ENCODE measurements at places on chromosomes 3 and 15. TPM values are rescaled to one million over a fixed set of nuclear protein-coding genes. Genes with fewer than 3 reads are reported as not detected.
A peak's percentile ranks its signal among the peaks of the same experiment; 100 is the strongest.

- no peak for DNase-seq
Measured at GRCh38 chr15:43552256-43552655, 34.8 kb downstream of the MAP1A start.

- DNase-seq = peak; percentile 7
Measured at GRCh38 chr15:88331291-88331690, 74.8 kb upstream of the NTRK3 start.

GRCh38 chr15:72009222-72009621, 108.7 kb downstream of the MYO9A start:
- peak; percentile 75 for DNase-seq

DNA sequence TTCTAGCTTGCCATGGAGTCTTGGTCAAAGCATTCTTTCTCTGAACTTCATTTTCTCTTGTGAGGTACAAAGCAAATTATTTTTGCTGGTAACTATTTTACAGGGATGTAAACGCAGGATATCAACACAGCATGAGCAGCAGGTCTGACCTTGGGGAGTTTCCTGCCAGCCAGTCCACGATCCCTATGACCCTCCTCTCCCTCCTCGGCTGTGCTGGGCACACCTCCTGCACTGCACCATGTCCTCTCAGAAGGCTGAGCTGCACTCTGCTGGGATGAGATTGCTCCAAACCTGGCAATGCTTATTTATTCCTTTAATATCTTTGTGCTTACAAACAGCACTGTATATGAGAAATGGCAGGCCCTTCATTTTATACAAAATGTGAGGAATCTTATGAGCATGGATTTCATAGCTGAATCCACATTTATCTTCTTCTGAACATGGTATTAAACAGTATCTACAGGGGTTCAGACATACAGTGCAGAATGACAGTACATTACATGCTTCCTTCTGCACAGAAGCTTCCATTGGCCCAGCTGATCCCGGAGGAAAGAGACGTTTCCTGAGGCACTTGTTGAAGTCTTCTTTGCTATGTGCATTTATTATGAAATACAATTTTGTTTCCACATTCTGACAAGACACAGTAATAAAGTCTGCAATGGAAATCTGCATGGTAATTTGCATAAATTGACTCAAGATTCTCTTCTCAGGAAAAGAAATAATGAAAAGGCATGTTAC, 41.2 kb downstream of the RAB6B start:
- no peak for DNase-seq

Gene CCR3
- not detected for polyA plus RNA-seq

DNA sequence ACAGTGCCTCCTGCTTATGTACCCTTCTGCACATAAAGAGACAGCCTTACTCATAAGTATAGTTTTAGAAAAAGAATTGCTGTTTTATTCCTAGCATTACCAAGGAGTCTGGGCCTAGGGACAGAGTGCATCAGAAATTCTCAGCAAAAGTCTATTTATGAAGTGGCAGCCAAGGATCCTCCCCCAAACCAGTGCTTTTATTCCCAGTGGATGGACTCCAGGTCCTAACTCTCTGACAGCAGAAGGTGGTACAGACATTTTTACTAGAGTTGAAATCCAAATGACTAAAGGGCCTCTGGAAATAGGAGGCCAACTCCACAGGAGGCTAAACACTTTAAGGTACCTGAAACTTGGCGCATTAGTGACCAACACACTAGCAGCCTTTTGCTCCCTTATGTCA, 407.2 kb upstream of the TPRG1 start:
- no peak for DNase-seq

DNA sequence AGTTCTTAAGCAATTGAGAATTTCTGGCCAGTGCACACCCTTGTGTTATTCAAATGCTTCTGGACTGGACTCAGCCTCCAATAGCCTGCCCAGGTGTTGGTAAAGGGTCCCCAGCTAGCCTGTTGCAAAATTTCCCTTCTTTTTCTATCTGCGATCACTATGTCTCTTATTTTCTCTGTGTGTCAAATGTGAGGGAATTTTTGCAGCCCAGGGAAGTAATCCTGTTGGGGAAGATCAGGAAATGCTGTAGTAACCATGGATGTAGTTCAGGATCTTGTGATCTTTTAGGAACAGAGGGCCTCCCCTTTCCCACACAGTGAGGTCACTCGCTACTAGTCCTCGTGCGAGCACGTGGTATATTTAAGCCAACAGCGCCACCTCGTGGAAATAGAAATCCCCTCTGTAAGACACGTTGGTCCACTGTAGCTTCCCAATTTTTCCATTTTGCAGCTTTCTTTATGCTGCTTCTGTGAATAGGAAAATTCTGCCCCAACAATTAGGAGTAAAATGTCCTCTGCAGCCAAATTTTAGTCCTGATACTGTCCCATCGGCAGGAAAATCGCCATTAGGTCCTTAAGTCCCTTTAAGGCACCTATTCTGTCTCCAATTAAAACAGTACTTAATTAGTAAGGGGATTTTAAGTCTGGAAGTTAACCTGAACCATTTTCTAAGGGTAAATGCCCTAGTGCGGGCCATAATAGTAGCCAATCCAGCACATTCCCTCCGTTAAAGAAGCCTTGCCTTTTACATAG, 4.0 kb upstream of the SMCO1 start:
- DNase-seq = no peak

Gene HDC
- polyA plus RNA-seq = 0.42 TPM

DNA sequence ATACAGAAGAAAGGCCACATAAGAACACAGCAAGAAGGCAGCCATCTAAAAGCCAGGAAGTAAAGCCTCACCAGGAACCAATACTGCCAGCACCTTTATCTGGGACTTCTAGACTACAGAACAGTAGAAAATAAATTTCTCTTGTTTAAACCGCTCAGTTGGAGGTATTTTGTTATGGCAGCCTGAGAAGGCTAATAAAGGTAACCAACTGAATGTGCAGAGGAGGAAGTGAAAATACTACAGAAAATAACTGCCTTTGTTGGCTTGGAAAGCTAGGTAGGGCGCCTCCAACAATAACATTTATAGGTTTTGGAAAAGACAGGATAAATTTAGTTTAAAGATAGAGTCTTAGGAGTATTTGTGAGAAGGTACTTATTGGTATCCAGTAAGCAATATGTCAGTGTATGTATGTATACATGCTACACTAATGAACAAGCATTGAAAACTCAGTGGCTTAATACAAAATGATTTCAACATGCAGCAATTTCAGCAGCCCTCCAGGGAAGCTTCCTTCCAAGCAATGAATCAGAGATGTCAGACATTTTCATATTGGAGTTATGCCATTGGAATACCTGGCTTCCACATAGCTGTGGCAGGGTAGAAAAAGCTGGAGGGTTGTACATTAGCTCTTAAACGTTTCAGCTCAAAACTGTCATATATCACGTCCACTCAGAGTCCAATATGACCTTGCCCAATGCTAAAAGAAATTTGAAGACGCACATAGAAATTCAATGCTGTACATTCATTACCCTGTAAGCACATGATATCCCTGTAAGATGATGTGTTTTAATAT, 48.9 kb downstream of the ZBBX start:
- no peak for DNase-seq

Gene MAP1A
- polyA plus RNA-seq = 6.6 TPM

GRCh38 chr3:150249779-150250470, 158.2 kb upstream of the TSC22D2 start:
- no peak for DNase-seq

DNA sequence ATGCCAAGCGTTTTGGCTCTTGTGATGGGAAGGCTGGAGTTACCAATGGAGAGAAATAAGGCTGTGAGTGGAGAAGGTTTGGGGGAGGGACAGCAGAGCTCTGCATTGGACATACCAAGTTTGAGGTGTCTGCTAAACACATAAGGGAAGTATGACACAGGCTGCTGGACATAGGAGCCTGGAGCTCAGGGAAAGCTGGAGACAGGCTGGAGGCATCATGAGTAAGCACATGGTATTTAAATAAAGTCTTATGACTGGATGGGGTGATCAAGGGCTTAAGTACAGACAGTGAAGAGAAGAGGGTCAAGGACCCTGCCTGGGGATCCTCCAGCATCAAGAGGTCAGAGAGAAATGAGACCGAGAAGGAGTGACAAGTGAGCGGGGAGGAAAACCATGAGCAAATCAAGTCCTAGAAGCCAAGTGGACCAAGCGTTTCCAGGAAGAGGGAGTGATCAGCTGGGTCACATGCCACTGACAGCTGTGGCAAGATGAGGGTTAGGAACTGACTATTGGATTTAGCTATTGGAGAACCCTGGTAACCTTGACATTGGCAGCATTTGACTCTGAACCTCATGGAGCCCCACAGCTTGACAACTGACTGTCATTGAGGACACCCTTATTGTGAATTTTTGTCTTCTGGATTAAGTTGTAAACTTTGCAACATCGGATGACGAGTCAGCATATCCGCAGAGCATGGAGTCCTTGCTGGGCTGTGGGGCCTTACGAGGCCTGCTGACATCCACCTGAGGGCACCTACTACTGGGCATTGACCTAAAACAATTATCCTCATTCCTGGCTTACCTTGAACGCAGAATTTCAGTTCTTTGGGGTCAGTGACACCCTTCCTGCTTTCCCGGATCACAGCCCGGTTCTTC, 78.7 kb upstream of the ETV5 start:
- no peak for DNase-seq

DNA sequence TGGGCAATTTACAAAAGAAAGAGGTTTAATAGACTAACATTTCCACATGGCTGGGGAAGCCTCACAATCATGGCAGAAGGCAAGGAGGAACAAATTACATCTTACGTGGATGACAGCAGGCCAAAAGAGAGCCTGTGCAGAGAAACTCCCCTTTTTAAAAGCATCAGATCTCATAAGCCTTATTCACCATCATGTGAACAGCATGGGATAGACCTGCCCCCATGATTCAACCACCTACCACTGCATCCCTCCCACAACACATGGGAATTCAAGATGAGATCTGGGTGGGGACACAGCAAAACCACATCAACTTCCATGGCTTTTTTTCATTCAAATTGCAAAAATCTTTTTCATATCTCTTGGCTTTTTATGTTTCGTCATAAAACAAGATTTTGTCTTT, 67.6 kb upstream of the GADL1 start:
- DNase-seq = no peak

Gene SAXO2
- 9.3 TPM for polyA plus RNA-seq

- DNase-seq = no peak
Measured at GRCh38 chr3:125957674-125958510, 11.1 kb upstream of the ROPN1B start.

Gene DNAJA4
- 25.3 TPM for polyA plus RNA-seq

DNA sequence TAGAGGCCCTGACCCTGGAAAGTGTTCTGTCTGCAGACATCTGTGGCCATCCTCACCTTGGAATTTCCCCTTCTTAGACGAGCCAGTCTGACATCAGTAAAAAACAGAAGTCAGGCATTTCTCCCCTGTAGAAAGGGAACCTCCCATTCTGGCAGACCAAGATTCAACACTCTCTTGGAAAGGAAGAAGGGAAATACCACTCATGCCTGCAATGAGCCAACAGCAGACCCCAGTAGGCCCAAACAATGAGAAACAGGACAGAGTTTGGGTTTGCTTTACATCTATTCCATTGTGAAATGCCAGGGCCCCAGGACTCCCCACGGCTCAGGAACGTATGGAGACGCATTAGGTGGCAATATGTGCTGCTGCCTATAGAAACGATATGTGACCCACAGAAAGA, 264.0 kb upstream of the NSMCE3 start:
- DNase-seq = no peak

Gene GATM
- 255 TPM for polyA plus RNA-seq

- DNase-seq = no peak
Measured at GRCh38 chr15:95901271-95901670, 429.2 kb upstream of the NR2F2 start.

- no peak for DNase-seq
Measured at GRCh38 chr3:127997961-127998360, 54.3 kb upstream of the SEC61A1 start.

DNA sequence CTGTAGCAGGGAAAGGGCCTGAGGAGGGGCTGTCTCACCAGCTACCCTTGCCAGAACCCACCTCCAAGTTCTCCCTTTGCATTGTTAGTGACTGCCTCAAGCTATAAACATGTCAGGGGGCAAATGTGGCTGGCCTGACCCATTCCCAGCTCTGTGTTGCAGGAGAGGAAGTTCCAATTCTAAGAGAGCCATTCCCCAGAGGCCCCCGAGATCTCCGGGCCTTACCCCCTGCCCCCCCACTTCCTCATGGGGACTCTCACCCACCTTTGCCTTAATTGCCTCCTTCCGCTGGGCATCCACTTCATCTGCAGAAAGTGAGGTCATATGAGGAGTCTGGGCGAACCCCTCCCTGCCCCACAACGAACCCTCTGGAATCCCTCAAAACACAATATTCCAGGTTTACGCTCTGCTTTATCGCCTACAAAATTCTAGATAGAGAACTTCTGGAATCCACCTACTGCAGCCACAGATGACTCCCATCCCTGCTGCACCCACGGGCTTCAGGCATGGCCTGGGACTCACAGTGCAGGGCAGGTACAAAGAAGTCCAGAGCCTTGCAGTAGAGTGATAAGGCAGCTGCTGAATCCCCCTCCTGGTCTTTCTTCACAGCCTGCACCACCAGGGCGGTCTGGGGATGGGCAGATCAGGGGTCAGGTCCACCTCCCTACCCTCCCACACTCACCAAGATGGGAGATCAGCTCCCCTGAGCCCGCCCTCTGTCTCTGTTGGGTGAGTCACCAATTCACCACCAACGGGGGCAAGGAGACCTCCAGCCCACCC, 4.0 kb downstream of the ULK3 start:
- DNase-seq = no peak

- no peak for DNase-seq
Measured at GRCh38 chr15:69164807-69165636, 4.6 kb downstream of the GLCE start.

Gene TRIM42
- not detected for polyA plus RNA-seq

GRCh38 chr3:64011685-64012084, 11.6 kb downstream of the PSMD6 start:
- DNase-seq = no peak

- DNase-seq = no peak
Measured at GRCh38 chr15:80875568-80876347, 96.6 kb downstream of the CEMIP start.

DNA sequence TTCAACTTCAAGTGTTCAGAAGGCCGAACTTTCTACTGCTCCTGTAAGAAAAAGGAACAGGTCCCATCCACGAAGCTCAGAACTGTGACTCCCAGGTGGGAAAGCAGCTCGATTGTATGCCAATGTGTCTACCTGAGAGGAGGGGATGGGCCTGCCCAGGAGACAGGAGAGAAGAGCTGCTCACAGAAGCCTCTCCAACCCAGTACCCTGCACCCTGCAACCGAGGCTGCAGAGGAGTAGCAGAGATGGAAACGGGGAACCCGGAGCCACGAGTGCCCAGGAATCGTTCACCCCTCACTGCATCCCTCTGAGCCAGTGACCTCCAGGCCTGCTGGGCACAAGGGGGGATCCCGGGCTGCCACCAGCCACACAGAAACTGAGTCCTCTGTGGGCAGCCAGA, 86.5 kb upstream of the PRR23E start:
- DNase-seq = no peak

Data from renal cortex interstitium (tissue), 15 donors.